Gastrocnemius medialis (tissue), 4 donors: ENCODE measurements at places on chromosomes 7 and 10. TPM values are rescaled to one million over a fixed set of nuclear protein-coding genes. Genes with fewer than 3 reads are reported as not detected.

The PPP1R9A gene
- total RNA-seq, result 5.9 TPM

GRCh38 chr7:70693321-70693685 lies 438.6 kb upstream of the GALNT17 start:
- H3K4me1 ChIP-seq, result no peaks in the 10 kb centered on the region
- no peaks in the 10 kb centered on the region for H3K27me3 ChIP-seq
- peak overlapping the region; percentile 86 for H3K27ac ChIP-seq
- no peak for DNase-seq
- peak overlapping the region; percentile 95 for H3K4me3 ChIP-seq

The CPXM2 gene
- total RNA-seq, result 2.0 TPM

DNA sequence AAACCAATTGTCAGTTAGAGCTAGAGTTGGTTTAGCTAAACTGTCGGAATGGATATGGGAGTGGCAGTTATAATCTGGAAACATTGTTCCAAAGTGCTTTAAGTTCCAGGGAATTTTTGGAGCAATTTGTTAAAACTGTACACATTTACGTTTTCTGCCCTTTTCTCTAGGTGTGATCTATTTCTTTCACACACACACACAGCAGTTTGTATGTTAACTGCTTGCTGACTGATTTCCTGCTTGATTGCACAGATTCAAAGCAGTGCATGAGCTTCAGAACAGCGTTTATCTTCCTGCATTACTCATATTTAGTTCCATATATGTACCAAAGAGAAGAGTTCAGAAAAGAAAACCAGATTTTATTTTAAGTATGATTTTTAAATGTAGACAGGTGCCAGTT lies 57.9 kb downstream of the MGMT start:
- no peaks in the 10 kb centered on the region for H3K36me3 ChIP-seq
- H3K4me1 ChIP-seq, result peaks cover 6% of the 10 kb centered on the region
- H3K4me3 ChIP-seq, result no peak overlapping the region
- no peak overlapping the region for H3K27ac ChIP-seq
- no peak for DNase-seq

The WDR91 gene
- 5.4 TPM for total RNA-seq

DNA sequence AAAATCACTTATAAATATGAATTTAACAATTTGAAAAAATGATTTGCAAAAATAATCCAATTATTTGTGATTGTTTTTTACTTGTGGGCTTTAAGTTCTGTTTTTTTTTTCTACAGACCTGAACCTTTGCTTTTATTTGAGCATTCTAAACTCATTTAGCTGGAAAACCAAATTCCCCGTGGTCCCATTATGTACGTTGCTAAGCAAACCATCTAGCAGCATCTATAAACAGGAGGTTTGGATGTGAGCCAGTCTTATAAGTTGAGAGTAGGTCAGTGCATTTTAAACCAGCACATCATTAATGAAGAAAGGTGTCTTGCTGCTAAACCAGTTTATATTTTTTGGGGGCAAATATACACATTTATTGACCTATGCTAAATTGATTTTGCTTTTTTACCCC lies 77.3 kb downstream of the LRRN3 start:
- H3K4me1 ChIP-seq, result peaks cover 12% of the 10 kb centered on the region
- H3K4me3 ChIP-seq, result no peak overlapping the region
- H3K36me3 ChIP-seq, result no peaks in the 10 kb centered on the region
- no peak for DNase-seq
- H3K27me3 ChIP-seq, result no peaks in the 10 kb centered on the region
- H3K27ac ChIP-seq, result no peak overlapping the region

- DNase-seq, result no peak
- H3K4me3 ChIP-seq, result no peak overlapping the region
- no peaks in the 10 kb centered on the region for H3K27me3 ChIP-seq
- no peak overlapping the region for H3K27ac ChIP-seq
Measured at GRCh38 chr10:3446221-3446620, 273.6 kb upstream of the PITRM1 start.

DNA sequence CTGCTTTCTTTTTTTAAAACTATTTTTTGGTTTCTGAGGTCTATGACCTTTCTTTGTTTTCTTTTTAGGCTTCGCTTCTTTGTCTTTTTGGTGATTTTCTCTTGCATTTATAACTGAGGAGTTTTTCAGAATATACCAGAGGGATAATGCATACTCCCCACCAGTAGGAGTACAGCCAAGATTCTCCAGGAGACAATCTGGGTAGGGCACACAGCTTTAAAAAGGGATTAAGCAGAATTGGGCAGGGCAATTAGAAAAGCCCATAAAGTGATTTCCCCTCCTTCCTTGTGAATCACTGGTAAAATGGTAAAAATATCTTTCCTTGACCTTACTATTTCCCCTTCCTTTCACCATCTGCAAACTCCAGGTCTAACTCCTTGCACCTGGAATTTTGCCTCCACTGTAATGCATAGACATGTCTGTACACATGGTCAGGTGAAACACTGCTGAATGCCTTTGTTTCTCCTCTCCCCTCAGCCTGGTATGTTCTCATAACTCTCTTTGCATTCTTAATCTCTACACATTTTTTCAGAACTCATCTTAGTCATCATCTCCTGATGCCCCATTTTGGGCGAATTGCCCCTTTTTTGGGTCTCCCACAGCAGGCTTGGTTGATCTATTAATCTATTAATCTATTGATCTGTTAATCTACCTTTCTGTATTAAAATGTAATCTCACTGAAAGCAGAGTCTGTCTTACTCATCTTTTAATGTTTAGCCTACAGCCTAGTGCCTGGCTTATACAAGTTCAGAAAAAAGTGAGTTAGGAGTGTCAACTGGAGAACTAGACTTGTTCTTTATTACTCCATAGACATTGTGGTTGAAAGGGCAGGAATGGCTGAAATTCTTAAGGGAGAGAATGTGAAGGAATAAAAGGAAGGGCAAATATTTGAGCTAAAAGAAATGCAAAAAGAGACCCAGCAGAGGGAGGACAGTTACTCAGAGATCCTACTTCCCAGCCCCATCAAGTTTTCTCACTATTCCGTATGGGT lies 64.6 kb downstream of the MDFIC start:
- no peak overlapping the region for H3K27ac ChIP-seq
- no peaks in the 10 kb centered on the region for H3K36me3 ChIP-seq
- H3K27me3 ChIP-seq, result no peaks in the 10 kb centered on the region
- DNase-seq, result no peak
- peaks cover 37% of the 10 kb centered on the region for H3K4me1 ChIP-seq
